NCI-H2171 (cell line): ENCODE measurements at places on chromosomes 2 and 18.
A peak's percentile ranks its signal among the peaks of the same experiment; 100 is the strongest.

DNA sequence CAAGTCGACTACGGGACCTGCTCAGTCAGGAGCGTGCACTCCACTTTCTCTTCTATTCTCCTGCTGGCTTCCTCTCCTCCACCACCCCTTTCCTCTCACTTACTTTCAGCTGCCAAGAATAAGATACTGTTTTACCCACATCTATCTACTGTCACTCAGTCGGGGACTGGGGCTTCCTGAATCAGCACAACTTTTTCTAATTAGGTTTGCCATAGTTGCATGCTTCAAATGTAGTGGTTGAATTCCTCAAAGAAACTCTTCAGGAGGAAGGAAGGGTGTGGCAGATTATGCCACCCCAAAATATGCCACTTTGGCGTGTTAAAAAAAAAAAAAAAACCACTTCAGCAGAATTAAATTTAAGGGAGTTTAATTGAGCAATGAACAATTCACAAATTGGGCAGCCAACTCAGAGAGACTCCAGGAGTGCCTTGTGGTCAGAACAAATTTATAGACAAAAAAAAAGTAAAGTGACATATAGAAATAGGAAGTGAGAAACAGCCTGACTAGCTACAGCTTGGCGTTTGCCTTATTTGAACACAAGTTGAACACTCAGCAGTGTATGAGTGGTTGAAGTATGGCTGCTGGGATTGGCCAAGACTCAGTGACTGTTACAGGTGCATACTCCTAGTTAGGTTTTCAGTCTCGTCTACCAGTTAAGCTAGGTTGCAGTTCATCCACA lies 32.5 kb upstream of the RMDN2 start:
- DNase-seq, result no peak

DNA sequence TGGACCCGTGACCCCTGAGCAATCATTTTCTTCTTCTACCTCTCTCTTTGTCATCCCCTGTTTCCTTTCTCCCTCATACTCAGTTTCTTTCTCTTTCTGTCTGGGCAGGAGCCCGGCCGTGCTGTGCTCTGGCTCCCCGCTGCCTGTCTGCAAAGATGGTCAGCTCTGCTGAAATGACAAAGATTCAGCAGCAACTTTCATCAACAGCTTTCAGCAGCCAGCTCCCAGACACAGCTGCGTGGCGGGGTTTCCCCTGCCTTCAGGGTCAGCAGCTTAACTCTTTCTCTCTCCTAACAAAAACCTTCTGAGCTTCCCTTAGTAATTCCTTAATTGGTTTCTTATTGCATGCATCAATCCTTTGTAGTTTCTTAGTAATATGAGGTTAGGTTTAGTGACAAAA lies 1234.4 kb downstream of the CNTNAP5 start:
- DNase-seq, result no peak

GRCh38 chr18:24014062-24014985 lies at the start of gene TTC39C:
Gene TTC39C, plus strand, starts transcription at chr18:24014754. Its CDS starts 118 bp downstream, at chr18:24014872.
- DNase-seq, result peak; percentile 52

- DNase-seq, result no peak
Measured at GRCh38 chr2:102540882-102541281, 67.9 kb downstream of the SLC9A4 start.

GRCh38 chr2:98931596-98931995 lies 4.4 kb downstream of the CRACDL start:
- no peak for DNase-seq

DNA sequence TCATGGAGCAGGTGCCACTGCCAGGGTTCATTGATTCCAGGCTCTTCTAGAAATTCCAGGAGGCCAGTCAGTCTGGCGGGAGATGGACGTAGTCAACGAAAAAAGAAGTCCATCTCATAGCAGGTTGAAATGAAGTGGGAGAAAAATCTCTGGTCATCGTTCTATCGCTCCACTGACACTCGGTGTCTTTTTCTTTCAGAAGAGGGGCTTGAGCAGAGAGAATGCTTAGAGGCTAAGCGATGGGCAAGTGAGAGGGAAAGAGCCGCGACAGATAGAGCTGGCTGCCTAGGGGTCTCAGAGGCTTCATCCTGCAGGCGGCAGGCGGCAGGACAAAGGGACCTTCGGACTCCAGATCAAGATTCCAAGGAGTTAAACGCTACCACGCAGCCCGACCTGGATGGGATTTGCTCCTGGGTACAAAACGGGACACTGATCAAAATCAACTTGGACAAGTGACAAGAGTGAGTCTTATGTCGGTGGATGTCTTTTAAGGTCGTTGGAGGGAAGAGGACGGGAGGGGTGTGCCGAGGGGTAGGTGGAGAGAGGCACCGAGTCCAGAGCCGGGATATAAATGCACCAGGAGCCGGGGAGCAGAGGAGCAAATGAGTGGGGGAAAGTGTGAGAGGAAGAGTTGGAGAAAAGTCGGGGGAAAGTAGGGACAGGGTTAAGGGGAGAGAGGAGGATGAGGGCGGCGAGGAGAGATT lies 677 bp upstream of the TMEM178A start:
- DNase-seq, result no peak

GRCh38 chr2:25899404-25899970 lies 21.2 kb upstream of the ASXL2 start:
- DNase-seq, result no peak

- no peak for DNase-seq
Measured at GRCh38 chr2:135798275-135798705, 38.7 kb downstream of the LCT start.

- DNase-seq, result no peak
Measured at GRCh38 chr2:20250436-20250835, 25.5 kb upstream of the SDC1 start.

GRCh38 chr18:23452347-23452727 lies 750 bp upstream of the RIOK3 start:
- no peak for DNase-seq

GRCh38 chr2:60353406-60353800 lies 200.1 kb downstream of the BCL11A start:
- DNase-seq, result no peak

DNA sequence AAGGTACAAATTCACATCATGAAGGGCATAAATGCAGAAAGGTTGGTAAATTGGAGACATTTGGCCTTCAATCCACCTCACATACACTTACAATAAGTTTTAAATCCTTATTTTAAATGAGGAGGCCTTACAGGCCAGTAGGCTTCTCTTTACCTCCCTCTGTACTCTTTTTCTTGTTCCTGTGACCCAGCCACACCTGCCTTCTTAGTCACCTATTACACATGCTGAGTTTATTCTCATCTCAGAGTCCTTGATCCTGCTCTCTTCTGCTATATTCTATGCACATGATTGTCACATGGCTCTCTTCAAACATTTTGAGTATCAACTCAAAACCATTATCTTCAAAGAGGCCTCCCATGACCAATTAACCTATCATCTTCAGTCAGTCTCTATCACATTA lies 491.5 kb downstream of the SATB2 start:
- no peak for DNase-seq

- no peak for DNase-seq
Measured at GRCh38 chr2:143157001-143157400, 27.8 kb downstream of the ARHGAP15 start.

GRCh38 chr18:35158728-35159450 lies 81.9 kb upstream of the ZNF397 start:
- DNase-seq, result no peak

- DNase-seq, result no peak
Measured at GRCh38 chr2:227117027-227117426, 47.0 kb downstream of the COL4A4 start.

- no peak for DNase-seq
Measured at GRCh38 chr2:4408321-4408720, 704.9 kb downstream of the DCDC2C start.

GRCh38 chr2:240347949-240348500 lies 87.4 kb upstream of the GPC1 start:
- no peak for DNase-seq

DNA sequence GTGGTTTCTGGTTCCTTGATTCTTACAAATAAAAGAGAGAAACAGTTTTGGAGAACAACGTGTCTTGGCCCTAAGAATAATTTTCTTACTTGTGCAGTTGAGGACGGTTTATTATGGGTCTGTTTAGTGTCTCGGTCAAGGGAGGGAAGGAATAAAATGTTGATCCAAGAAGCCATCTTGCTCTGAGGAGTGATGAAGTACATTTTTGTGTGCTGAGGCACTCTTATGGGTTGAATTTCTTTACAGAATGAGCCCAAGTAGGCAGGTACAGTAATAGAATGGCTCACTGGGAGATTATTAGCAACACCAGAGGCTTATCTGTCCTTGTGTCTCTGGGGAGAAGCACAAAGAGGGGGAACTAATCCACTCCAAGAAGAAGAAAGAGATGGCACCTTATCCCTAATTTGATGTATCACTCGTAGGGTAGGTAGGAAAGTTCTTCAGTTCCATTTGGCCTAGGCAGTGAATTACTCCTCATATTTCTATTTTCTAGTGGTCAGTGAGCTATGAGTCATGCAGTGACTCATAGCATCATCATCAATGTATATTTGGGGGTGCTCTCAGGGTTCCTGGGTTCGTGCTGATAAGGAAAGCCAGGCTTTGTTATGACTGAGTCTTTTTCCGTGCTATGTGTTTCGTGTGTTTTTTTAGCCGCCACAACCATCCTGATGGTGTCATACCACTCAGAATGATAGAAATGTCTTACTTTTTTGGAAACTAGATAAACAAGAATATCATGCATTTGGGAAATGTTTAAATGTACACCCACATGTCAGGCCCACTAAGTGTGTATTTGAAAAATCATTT lies 250.1 kb upstream of the CTAGE1 start:
- DNase-seq, result no peak

DNA sequence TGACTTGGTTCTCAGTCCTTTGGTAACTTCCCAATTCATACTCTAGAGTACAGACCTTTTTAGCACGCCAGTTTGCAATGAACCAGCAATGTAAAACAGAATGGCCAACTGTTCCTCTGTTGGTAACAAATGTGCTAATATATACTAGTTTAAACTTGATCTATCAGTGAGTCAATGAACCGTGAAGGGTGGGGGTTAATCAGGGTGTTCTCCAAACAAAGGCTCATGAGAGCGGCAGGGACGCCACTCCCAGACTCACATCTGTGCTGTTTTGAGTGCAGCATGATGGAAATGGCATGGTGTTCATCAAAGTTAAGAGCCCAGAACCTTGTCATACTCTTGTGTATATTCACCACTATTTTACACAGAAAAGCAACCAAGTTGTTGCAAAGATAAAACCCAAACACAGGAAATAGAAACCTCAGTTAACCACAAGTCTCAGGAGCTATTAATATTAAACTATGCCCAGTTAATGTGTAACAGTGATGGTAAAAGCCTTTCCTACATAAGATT lies 70.3 kb downstream of the CERKL start:
- peak; percentile 95 for DNase-seq

- no peak for DNase-seq
Measured at GRCh38 chr2:47897883-47898731, 8.2 kb downstream of the FBXO11 start.

DNA sequence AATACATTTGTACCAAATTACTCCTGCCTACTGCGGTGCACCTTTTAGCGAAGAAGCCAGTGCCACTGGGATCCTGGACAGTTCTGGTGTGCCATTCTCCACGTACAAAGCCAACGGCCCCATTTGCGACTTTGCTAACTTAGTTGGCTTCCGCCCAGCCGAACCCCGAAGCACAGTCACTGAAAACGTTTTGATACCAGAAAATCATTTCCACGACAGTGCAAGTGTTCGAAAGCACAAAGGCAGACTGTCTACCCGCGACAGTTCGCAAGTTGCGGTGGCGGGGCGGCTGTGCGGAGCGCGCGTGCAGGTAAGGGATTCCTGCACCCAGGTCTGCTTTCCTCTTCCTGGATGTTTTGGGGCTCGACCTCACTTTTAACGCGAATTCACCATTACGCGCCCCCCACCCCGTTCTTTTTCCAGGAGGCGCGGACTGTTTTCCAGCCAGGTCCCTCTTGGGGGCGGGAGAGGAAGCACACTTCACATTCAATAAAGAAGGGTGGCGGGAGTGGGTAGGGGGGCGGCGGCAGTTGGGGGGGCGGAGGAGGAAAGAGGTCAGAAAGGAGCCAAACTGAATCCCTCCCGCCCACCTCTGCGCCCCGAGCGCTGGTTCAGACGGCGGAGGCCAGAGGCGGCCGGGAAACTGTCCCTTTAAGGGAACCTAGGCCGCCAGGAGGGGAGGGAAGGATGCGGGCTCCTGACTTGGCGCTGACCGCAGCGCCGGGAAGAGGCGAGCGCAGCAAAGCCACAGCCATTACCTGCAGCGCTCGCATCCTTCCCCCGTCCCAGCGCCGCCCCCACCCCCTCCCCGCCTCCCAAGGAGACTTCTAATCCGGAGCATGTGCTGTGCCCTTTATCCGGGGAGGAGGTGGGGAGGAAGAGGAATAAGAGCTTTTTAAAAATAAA lies 107.4 kb upstream of the KCTD1 start:
- peak; percentile 57 for DNase-seq

- no peak for DNase-seq
Measured at GRCh38 chr2:10144771-10145518, 22.4 kb downstream of the RRM2 start.

GRCh38 chr2:124289615-124290014 lies 264.5 kb downstream of the CNTNAP5 start:
- no peak for DNase-seq
